ENCODE measurements at places on chromosomes 11 and 22.
A peak's percentile ranks its signal among the peaks of the same experiment; 100 is the strongest.

GRCh38 chr11:122717264-122717867, 61.8 kb downstream of the UBASH3B start:
- DNase-seq = no peak

DNA sequence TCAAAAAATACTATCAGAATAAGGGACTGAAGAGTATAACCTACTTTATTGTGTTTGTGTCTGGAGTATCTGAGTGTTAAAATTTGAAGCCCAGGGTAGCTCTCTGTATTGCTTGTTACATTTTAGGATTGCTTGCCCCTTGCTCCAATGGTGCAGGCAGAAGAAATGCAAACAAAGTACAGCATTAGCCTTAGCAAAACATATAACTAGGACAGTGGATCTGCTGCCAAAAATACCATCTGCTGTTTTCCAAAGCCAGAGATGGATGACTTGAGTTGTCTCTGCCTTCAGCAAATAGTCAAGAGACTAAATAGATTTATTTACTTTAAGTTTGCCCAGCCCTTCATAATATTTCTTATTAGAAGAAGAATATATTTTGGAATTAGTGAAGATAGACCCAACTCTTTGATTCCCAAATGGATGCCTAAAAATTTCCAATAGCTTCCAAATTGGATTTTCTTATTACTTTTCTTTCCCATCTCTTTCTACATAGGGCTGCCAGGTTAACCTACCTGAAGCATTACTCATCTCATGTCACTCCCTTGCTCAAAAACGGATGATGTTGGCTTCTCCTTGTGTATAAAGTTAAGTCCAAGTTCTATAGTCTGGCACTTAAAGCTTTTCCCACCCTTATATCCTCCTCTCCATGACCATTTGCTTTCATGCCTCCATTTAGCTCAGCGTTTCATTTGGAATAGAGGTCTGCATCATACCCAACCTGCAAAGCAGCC, 66.3 kb downstream of the LDLRAD3 start:
- peak; percentile 54 for DNase-seq

DNA sequence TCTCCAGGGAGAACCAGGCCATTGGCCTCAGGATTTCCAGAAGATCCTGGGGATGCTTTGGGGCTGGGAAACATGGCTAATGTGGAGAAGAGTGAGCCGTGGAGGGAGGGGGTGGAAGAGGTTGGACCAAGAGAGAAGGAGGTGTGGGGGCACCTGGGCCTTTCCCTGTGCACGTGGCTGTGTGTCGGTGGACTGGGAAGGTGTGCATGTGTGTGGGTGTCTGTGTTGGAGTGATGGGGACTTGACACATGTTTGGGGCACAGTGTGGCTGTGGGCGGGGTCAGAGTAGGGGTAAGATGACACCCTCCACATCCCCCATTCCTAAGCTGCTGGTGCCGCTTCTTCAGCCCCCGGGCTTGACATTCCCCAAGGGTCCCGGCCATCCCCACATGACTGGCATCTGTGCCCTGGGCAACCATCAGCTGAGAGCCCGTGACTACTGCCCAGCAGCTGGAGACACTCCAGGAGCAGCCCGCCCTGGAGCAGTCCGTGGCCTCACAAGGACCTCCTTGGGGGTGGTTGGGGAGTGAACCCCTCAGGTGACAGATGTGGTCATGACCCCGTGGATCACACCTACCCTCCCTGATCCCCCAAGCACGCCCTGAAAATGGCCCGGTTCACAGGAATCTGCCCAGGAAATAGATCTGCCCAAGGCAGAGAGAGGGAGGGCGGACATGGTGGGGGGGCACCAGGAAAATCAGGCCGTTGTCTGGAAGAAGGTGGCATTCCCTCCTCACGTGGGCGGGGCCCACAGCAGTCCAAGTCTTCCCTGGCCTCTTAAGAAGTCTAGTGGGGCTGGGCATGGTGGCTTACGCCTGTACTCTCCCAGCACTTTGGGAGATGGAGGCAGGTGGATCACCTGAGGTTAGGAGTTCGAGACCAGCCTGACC, 34.8 kb upstream of the SOX10 start:
- DNase-seq = no peak

GRCh38 chr11:105548359-105548758, 61.5 kb upstream of the GRIA4 start:
- no peak for DNase-seq

- no peak for DNase-seq
Measured at GRCh38 chr22:49281467-49282340, 546.0 kb downstream of the BRD1 start.
